ENCODE measurements at places on chromosomes 6 and 20. TPM values are rescaled to one million over a fixed set of nuclear protein-coding genes. Genes with fewer than 3 reads are reported as not detected.

DNA sequence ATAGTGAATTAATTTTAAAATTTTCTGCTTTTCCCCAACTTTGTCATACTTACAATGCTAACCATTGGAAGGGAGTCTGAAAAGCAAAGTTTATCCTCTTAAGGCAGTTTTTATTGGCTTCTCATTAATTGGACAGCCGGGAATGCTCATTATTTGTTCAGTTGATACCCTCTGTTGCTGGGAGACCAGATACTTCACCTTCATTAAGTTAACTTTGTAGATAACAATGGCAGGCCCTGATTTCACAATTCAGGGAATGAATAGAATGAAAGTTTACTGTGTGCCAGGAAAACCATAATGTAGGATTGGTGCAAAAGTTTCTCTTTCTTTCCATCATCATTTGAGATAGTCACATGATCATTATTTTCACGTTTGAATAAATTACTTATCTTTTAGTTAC, 49.0 kb downstream of the COL19A1 start:
- DNase-seq, result no peak
- no peak overlapping the region for H3K27ac ChIP-seq
- H3K36me3 ChIP-seq, result no peaks in the 10 kb centered on the region

- no peak overlapping the region for H3K27ac ChIP-seq
- no peaks in the 10 kb centered on the region for H3K4me1 ChIP-seq
- no peak overlapping the region for H3K4me3 ChIP-seq
- H3K36me3 ChIP-seq, result no peaks in the 10 kb centered on the region
Observed at GRCh38 chr6:21149470-21149869, 444.1 kb upstream of the SOX4 start.

DNA sequence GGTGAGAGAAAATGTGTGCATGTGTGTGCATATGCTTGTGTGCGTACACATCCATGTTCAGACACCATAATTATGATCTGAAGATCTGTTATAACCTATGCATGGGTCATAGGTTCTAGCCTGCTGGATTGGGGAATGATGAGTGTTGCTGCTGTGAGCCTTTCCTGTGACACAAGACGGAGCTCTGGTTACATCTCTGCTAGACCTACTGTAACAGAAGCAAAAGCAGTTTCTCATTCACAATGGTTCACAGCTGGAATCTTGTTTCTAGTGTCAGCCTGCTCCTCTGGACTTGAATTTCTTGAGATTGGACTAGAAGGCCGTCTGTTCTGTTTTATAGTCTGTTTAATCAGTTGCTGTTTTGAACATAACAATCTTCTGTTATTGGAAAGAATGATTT, 40.1 kb downstream of the DEFB114 start:
- DNase-seq, result no peak
- no peak overlapping the region for H3K27ac ChIP-seq
- H3K4me3 ChIP-seq, result no peak overlapping the region
- H3K27me3 ChIP-seq, result peaks cover 19% of the 10 kb centered on the region
- H3K36me3 ChIP-seq, result no peaks in the 10 kb centered on the region

GRCh38 chr6:76703786-76704185, 631.3 kb upstream of the IMPG1 start:
- H3K4me3 ChIP-seq, result no peak overlapping the region
- no peak for DNase-seq
- no peak overlapping the region for H3K27ac ChIP-seq
- no peaks in the 10 kb centered on the region for H3K4me1 ChIP-seq
- no peaks in the 10 kb centered on the region for H3K36me3 ChIP-seq

GRCh38 chr6:158560836-158561320, 987 bp downstream of the TMEM181 start:
- H3K4me3 ChIP-seq, result peak overlapping the region; percentile 98
- peak overlapping the region; percentile 89 for H3K27ac ChIP-seq
- H3K4me1 ChIP-seq, result peaks cover 32% of the 10 kb centered on the region

DNA sequence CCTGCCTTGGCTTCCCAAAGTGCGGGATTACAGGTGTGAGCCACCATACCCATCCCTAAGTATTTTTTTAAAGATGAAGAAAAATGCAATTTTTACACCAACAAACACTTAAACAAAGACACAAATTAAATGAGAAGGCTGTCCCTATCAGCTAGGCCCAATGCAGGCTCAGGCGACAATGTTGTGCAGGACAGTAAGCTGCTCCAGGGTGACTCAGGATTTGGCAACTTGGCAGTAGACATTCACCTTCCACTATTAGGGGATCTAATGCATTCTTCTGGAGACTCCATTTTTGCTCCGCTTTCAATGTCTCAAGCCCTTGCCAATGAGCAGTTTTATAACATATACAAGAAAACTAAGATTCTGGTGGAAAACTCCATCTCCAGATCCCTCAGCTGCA, 19.7 kb downstream of the NDRG3 start:
- H3K36me3 ChIP-seq, result peaks cover 1% of the 10 kb centered on the region
- no peaks in the 10 kb centered on the region for H3K27me3 ChIP-seq

DNA sequence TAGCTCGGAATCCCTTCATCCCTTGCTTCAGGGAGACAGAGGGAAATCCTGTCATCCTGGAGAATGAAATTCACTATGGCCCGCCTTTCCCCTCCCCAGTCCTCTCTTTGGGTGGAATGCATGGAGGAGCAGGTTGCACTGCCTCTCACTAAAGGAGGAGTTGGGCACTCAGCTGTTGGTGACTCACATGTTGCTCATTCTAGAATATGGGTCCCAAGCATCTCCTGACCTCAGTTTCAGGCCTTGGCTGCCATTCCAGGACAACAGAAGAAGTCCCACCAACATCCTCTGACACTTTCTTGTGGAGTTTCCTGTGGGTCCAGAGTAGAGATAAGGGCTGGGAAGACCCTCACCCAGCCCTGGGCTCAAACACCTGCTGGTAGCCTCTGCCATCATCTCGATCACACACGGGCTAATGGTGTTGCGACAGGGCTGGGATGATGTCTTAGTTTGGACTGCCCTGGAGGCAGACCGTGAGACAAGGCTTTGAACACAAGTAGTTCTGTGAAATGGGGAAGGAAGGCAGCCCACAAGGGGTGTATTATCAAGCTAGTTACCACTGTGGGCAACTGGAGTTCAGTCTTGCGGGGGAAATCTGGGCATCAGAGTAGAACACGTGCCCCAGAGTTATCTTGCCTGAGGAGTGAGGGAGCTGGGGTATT, 52.4 kb upstream of the RNF24 start:
- H3K27ac ChIP-seq, result peak overlapping the region; percentile 38
- H3K27me3 ChIP-seq, result no peaks in the 10 kb centered on the region
- no peaks in the 10 kb centered on the region for H3K36me3 ChIP-seq

- no peaks in the 10 kb centered on the region for H3K4me1 ChIP-seq
- no peak overlapping the region for H3K27ac ChIP-seq
- peaks cover 2% of the 10 kb centered on the region for H3K27me3 ChIP-seq
- H3K4me3 ChIP-seq, result no peak overlapping the region
Observed at GRCh38 chr6:68726992-68727391, 91.9 kb downstream of the ADGRB3 start.

DNA sequence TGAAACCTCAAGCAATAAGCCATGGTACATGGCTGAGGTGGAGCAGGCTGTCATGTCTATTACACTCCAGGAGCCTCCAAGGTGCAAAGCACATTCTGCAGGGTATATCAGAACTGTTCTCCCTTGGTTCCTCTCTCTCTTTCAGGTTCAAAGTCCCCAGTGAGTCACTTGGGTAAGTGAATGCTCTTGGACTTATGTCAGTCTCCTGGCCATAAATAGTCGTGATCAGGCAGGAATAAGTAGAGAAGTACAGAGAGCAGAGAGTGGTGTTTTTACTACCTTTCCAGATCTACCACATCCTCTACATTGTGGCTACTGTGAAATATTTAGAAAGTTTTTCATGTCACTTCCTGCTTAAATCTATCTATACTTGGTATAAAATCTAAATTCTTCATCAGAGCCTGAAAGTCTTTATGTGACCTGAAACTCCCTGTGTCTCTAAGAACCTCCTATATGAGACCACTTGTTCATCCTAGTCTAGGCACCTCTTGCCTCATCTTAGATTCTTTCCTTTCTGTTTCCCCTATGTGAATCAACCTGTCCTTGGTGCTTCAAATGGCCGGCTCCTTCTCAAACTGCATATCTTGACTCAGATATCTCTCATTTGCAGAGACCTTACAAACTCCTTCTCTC, 1077.6 kb upstream of the MAP3K7 start:
- no peaks in the 10 kb centered on the region for H3K36me3 ChIP-seq
- DNase-seq, result no peak
- no peak overlapping the region for H3K4me3 ChIP-seq
- H3K4me1 ChIP-seq, result no peaks in the 10 kb centered on the region
- no peaks in the 10 kb centered on the region for H3K27me3 ChIP-seq

DNA sequence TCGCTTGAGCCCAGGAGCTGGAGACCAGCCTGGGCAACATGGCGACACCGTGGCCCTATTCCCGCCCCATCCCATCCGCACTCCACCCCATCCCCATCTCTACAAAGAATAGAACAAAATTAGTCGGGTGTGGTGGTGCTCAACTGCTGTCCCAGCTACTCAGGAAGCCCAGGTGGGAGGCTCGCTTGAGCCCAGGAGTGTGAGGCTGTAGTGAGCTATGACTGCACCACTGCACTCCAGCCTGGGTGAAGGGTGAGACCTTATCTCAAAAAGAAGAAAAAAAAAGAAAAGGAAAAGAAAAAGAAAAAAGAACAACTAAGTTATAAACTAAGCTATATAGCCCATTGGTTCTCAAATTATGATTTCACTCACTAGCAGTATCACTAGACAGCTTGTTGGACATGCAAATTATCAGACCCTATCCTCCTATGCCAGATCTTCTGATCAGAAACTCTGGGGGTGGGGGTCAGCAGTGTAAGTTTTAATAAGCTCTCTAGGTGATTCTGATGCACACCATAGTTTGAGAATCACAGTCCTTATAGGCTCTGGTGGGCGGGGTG, 491 bp upstream of the ITCH start:
- H3K4me1 ChIP-seq, result peaks cover 40% of the 10 kb centered on the region
- H3K27me3 ChIP-seq, result no peaks in the 10 kb centered on the region
- H3K36me3 ChIP-seq, result peaks cover 14% of the 10 kb centered on the region
- H3K4me3 ChIP-seq, result peak overlapping the region; percentile 97
- no peak for DNase-seq

The SLC22A1 gene
- total RNA-seq, result 3.3 TPM
